ENCODE measurements at places on chromosomes 13 and 19.

DNA sequence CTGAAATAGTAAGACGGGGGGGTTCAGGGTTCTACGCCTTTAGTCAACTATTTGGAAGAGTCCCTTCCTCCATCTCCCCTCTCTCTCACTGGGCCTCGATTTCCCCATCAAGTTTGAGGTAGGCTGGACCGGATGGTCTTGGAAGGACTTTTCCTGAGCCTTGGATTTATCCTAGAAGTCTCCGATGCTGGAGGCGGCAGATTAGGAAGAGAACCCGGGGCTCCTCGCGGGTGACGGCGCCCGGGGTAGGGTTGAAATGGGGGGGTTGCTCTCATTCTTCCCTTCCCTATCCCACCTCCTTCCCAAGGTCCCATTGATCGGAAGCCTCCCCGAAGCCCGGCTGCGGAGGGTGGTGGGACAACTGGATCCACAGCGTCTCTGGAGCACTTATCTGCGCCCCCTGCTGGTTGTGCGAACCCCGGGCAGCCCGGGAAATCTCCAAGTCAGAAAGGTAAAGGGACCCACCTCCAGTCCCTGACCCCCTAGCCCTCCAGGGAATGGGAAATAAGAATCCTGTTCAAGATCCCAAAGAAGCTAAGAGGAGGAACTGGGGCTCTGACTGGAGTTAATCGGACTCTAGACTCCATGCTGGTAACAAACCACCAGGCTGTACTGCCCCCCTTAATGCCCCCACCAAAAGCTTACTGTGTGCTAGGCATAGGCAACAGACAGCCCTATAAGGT, 781 bp downstream of the QPCTL start:
- peak; percentile 56 for DNase-seq

DNA sequence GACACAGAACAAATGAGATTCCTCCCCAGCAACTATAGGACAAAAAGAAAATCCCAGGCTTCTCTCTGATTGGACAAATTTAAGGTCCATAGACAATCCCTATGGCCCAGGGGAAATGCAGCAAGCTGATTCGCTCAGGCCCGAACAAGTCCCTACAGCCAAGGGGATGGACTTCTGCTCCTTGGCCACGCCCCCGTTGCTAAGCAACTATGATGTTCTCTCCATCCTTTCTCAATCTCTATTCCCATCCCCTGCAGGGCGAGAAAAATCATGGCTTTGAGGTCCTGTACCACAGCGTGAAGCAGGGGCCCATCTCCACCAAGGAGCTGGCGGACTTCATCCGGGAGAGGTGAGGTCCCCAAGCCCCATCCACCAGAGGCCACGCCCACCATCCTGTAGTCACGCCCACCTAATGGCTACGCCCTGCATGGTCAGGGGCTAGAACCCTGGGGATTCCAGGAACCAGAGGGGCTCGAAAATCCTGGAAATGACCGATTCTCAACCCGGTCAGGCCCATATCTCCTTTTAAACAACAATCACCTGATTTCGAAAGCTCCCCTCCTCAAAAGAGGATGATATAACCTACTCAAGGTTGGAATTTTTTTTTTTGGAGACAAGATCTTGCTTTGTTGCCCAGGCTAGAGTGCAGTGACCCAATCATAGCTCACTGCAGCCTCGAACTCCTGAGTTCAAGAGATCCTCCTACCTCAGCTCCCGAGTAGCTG, 11.4 kb downstream of the FCHO1 start:
- DNase-seq = no peak

GRCh38 chr19:46284635-46285034, 12.2 kb upstream of the HIF3A start:
- no peak for DNase-seq

GRCh38 chr13:22812793-22813192, 368.0 kb upstream of the SGCG start:
- no peak for DNase-seq

DNA sequence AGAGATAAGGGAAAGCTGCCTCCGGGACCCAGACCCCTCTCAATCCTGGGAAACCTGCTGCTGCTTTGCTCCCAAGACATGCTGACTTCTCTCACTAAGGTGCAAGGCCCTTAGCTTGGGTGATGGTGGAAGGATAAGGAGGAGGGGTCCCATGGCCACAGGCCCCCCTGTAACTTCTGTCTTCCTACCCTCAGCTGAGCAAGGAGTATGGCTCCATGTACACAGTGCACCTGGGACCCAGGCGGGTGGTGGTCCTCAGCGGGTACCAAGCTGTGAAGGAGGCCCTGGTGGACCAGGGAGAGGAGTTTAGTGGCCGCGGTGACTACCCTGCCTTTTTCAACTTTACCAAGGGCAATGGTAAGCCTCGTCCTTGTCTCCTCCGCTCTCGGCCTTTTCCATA, 2.0 kb downstream of the CYP2F1 start:
- no peak for DNase-seq

DNA sequence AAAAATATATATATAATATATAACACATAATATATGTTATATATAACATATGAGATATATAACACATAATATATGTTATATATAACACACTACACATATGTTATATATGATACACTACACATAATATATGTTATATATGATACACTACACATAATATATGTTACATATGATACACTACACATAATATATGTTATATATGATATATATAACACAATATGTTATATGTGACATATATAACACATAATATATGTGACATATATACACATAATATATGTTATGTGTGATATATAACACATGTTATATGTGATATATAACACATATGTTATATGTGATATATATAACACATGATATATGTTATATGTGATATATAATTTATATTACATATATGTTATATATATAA, 129.7 kb downstream of the CACNA1A start:
- no peak for DNase-seq

- peak; percentile 44 for DNase-seq
Observed at GRCh38 chr19:10339380-10339960, at the start of gene ICAM3. Gene ICAM3 (minus strand): TSS chr19:10339624. CDS start chr19:10339614, 10 bp downstream.

DNA sequence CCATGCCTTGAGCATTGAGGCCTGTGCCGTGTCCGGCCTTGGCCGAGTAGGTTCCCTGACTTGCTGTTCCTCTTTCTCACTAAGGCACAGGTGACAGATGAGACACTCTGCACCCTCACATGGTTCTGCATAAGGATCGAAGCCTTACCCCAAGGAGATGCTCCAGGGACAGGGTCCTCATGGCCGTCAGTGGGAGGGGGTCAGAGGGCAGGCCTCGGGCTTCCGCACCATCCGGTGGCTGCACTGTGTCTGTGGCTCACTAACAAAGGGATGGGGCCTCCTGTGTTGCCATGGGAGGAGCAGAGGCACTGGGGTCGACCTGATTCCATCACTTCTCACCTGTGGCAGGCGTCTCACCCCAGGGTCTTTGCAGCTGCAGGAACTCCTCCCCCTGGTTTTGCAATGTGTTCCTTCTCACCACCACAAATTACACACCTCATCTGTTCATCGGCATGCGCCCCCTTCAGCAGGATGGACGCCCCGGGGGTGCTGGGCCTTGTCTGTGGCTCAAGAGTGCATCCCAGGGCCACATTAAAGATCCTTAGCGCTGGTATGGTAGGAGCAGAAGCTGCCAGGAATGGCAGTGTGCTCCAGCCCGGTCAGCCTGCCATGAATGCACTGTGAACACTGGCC, 113.3 kb upstream of the SOX1 start:
- DNase-seq = no peak

DNA sequence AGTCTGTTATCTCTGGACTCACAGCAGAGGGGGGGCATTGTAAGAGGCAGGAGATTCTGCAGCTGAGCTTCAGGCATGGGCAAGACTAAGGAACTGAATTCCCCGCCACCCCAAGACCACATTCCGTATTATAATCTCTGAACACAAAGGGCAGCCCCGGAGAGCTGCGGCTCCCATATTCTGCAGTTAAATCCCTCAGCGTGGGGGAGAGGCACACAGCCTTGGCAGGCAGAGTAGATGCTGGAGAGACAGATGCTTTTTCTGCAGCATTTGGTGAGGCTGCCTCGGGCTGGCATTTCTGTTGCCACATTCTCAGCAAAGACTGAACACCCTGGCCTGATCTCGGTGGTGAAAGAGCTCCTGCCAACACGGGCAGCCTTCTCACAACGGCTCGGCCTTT, 12.9 kb downstream of the CHAF1A start:
- DNase-seq = no peak

DNA sequence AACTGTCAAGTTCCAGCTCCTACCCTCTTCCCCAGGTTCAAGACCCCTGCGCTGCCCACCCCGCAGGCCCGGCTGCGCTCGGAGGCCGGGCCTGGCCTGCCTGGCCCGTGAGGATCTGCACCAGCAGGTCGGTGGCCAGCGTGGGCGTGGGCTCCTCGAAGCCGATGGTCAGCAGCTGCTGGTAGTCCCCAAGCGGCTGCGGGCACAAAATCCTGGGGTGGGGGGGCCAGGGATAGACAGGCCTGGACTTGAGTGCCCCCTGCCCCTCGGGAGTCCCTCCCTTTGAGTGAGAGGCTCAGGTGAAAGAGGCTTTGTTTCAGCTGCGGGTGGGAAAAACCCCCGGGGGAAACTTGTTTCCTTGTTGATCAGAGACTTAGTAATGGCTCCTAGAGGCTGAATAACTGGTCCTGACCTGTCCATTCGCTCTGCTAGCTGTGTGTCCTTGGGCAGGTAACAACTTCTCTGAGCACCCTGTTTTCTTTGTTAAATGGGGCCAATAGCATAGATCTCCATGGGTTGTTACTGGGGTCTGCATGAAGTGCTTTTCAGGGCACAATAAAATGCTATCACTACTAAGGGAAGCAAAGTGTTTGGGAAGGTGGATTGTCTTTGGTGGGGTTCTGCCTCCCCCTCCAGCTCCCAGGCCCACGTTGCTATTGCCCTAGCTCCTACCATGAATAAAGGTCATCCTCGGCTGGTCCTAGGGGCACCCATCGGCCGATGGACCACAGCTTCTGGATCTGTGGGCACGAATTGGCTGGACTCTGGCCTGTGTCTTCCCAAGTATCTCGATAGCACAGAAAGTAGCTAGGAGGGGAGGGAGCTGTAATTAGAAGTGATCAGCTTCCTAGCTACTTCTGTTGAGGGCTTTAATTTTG, 3.5 kb downstream of the C19orf67 start:
- DNase-seq = no peak

- no peak for DNase-seq
Observed at GRCh38 chr19:29873801-29874575, 62.2 kb downstream of the CCNE1 start.
